Stimulated activated CD4-positive, alpha-beta T cell treated with anti-CD3 and anti-CD28 coated beads, Interleukin-15, amount 100 ng/mL, for 1 hour (primary cell): ENCODE measurements at places on chromosomes 13 and 19.

- no peak for DNase-seq
Measured at GRCh38 chr13:21813110-21813509, 142.2 kb downstream of the FGF9 start.

DNA sequence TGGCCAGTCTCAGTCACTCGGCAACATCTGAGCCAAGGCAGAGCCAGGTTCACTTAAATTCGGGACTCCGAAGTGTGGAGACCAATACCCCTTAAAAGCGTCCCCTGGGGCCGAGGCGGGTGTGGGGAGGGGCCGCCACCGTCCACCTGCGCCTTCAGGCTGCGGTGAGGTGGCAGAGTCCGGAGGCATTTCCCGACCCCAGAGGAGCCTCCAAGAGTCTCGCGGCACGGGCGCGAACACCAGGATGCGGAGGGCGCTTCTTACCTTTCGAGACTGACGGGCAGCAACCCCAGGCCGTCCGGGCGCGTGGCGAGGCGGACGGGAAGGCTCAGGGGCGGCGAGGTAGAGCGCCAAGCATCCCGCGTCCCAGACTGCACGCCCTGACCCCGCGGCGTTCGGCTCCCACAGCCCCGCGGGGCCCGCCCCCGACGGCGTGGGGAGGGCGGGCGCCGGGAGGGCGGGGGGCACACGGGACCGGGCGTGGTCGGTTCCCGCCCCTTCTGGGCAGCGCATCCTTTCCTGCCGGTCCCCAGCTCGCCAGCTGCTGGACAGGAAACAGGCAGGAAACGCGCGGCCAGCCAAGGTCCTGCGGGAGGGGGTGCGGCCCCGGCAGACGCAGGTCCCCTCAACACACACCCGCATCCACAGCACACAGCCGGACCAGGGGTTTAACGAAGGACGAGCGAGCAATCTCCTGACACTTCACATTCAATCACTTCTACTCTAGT lies at the start of gene THSD1:
Gene THSD1, minus strand, starts transcription at position 406 of the 728 bp plus-strand sequence. CDS start 3,572 bp downstream, outside the sequence.
- DNase-seq: no peak

- DNase-seq: no peak
Measured at GRCh38 chr13:112772539-112772909, 82.7 kb downstream of the ATP11A start.

DNA sequence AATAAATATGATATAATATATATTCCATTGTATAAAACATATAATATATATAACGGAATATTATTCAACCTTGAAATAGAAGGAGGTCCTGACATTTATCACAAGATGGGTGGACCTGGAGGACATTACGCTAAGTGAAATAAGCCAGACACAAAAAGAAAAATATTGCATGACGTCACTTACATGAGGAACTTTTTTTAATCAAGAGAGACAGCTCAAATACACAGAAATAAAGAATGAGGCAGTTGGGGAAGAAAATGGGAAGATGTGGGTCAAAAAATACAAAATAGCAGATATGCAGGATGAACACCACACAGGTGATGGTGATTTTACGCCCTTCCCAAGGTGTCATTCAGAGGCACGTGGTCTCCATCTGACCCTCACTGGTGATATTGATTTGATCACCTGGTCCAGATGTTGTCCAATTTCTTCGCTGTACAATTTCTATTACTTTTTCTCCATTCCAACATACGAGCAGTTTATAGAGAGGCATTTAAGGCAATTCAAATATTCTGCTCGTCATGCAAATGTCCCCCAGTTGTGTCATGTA lies 513 bp upstream of the ZNF317 start:
- DNase-seq: no peak

DNA sequence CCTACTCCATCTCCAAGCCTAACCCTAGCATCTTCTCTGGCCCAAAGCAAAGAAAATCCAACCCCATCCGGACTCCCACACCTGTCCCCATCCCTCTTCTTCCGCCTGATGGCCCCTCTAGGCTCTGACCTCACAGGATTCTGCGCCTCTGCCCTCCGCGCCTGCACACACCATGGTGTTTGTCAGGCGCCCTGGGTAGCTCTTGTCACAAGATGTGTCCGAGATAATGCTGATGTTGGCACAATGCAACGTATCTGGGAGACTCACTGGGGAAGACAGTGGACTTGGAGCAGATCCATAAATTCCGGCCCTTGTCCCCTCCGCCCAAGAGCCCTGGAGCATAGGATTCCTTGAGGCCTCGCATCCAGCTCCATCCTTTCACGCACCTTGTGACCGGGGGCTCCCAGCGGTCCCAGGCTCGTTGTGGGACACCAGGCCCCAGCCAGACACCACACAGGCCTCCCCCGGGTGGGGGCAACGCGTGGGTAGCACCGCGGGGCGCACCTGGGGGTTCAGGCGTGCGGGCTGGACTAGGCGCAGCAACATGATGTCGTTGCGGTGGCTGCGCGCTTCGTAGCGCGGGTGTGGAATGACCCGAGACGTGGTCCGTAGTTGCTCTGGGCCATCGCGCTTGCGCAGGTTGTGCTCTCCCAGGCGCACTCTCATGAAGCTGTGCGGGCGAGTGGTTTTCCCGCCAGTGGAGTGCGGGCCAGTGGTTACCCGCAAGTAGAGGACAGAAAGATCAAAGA lies 3.1 kb upstream of the KLK1 start:
- DNase-seq: no peak

- no peak for DNase-seq
Measured at GRCh38 chr13:99046851-99047250, 69.0 kb upstream of the DOCK9 start.

GRCh38 chr19:17214508-17215126 lies 540 bp upstream of the USE1 start:
- no peak for DNase-seq
